ENCODE measurements at places on chromosomes 1 and 21.

- DNase-seq, result no peak
Measured at GRCh38 chr21:28818663-28819278, 173.9 kb downstream of the LTN1 start.

- DNase-seq, result no peak
Measured at GRCh38 chr1:220497220-220497947, 30.6 kb upstream of the MARK1 start.

- no peak for DNase-seq
Measured at GRCh38 chr1:79472067-79472656, 465.6 kb upstream of the ADGRL4 start.

- peak; percentile 76 for DNase-seq
Measured at GRCh38 chr1:109201123-109201703, 12.5 kb upstream of the SARS1 start.

DNA sequence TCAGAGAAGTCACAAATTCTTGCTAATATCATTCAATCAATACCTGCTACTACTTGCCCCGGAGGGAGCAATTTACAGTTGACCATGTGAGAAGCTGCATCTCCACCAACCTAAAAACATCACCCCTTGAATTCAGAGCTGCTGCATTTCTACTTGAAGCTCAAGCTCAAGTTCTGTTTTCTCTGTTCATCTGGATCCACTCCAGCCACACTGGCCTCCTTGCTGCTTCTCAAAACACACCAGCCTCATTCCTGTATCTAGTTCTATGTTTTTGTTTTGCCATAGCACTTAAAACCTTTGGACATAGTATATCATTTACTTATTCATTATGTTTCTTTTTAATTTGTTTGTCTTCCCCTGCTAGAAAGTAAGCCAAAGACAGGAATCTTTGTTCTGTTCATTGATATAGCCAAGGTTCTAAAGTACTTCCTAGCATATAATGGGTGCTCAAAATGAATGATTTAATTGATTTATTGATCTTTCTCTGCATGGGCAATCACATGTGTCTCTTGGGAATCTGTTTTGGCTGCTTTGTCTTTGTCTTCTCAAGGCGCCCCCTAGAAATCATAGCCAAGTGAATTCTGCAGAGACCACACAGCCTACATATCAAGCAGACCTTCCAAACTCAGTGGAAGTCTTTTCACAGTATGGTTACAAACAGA lies 23.6 kb downstream of the SYF2 start:
- DNase-seq, result no peak

DNA sequence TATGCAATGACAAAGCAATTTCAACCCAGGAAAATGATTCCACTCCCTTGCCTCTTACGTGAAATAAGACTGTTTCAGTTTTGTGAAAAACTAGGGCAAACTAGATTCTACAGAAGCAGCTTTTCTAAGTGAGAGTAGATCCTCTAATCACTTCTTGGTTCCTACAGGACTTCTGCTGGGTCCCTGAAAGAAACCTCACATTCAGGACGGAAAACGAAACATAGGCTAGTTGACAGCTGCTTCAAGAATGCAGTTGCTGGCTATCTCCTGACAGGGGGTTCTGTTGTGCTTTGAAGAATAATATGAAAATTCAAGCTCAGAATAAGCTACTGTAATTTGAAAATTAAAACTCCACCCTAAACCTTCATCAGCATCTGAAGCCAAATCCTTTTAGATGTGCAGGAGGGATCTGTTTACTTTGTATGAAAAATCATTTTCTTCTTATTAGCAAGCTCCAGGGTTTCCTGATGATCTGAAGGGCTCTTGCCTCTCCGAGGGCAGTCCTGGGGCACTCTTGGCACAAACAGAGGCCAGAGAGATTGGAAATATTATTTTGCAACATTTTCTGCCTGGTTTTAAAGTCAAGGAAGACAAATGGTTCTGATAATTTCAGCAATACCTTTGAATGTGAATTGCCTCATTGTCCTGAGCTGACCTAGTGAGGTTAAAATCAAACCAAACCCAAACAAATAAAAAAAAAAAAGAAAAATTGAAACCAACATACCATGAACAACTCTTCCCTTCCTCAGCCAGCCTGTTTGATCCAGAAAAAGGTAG lies 55.0 kb downstream of the NTMT2 start:
- no peak for DNase-seq

- DNase-seq, result no peak
Measured at GRCh38 chr21:33124889-33125288, 54.9 kb downstream of the OLIG1 start.

- no peak for DNase-seq
Measured at GRCh38 chr1:210301615-210302000, 27.1 kb upstream of the HHAT start.

All from hematopoietic multipotent progenitor cell treated with erythropoietin and hydrocortisone succinate and interleukin-3 and kit ligand, for 8 days (in vitro differentiated cells).